Astrocyte of the cerebellum (primary cell): ENCODE measurements at places on chromosomes 2 and 18.
A peak's percentile ranks its signal among the peaks of the same experiment; 100 is the strongest.

DNA sequence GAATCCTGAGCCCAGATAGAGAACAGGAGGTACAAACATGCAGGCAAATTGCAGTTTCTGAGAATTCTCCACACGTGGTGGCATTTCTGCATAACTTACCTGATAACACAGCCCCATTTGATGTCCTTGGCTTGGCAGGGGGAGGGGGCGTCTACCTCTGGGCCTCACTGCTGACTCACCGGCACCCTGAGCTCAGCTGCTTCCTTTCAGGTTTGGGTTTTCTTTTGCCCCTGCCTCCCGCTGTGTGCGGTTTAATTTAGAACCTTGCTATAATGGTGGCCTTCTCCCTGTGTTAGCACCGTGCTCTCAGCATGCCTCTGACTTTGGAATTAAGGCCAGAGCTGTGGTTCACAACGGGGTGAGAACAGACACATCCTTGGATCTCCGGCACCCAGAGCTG, 4.4 kb downstream of the CTIF start:
- no peak for DNase-seq

DNA sequence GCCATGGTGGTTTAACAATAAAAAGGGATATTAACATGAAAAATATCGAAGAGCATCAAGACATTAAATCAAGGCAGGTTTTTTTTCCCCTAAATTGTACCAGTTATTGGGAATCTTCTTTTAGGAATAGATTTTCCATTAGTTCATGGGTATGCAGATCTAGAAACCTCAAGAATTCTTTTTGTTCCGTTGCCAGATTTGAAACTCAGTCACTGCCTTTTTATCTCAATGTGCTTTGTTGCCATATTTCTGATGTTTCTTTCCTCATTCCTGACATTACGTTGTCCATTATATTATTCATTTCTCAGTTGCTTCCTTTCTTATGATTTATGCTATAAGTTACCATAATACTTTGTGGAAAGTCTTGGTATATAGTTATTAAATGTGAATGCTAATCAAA, 162.2 kb downstream of the CD226 start:
- peak; percentile 29 for DNase-seq

DNA sequence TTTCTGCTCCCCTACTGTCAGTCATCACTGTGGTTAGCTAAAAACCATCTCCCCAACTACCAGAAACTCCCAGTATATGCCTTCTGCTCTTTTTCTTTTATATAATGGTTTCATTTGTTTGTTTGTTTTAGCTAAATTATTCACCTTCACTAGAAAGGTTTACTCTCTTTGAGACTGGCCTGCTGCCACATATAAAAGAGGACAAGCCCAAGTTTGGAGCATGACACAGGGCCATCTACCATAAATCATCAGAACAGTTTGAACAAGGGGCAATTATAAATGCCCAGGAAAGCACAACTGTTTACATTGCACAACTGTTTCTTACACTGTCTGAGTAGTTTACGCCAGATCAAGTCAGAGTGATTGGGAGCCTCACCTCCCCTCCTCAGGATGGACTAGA, 471.0 kb upstream of the PIK3C3 start:
- no peak for DNase-seq

DNA sequence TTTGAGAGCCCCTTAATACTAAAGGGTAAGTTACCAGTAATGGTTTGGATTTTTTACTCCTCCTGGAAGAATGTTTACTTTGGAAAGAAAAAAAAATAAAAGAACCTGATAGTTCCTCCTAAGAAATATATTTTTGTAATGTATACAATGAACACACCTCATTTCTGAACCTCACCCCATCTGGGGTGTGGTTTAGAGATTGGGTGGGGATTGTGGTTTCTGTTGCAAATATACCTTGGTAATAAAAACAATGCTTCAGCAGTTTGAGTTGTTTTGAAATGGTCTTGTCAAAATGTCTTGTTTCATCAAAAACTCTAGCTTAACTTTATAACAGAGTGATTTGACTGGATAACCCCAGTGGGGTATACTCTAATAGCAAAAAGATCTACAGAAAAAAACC, 448.9 kb upstream of the MEIS1 start:
- no peak for DNase-seq

DNA sequence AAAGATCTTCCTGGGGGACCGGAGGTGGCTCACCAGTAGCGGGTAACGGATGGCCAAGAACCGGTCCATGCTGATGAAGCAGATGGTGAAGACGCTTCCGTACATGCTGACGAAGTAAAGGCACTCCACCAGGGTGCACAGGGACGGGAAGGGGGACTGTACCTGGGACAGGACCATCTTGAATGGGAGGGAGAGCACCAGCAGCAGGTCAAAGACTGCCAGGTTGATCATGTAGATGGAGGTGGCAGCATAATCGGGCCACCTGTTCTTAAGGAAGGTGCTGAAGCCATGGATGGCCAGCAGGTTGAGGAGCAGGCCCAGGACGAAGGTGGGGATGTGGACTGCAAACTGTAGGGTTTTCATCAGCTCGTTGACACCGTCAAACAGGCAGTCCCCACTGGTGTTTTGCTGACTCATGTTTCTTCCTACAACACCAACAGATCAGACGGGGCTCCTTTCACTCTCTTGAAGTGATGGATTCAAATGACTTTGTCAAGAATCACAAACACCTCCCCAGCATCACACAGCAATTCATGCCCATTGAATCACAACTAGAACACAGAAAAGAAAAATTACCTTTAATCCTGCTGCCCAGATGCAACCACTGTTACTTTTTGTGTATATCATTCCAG, 14.4 kb downstream of the GPR55 start:
- no peak for DNase-seq

GRCh38 chr2:237471438-237472186, 15.4 kb upstream of the MLPH start:
- DNase-seq, result no peak

DNA sequence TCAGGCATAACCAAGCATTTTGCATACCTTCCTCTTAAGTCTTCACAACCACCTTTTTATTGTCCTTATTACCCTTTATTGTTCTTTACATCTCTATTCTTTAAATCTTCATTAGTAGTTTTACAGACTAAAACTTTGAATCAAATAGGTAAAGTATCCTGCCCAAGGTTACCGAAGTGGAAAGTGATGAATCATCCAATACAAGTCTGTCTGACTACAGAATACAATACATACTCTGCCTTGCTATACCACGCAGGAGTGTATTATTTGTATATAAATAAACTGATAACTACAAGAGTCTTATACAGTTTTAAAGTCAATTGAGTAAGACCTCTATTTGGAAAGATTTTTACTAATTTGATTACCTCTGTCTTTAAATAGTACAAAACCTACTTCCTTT, 196.0 kb downstream of the ZEB2 start:
- no peak for DNase-seq

DNA sequence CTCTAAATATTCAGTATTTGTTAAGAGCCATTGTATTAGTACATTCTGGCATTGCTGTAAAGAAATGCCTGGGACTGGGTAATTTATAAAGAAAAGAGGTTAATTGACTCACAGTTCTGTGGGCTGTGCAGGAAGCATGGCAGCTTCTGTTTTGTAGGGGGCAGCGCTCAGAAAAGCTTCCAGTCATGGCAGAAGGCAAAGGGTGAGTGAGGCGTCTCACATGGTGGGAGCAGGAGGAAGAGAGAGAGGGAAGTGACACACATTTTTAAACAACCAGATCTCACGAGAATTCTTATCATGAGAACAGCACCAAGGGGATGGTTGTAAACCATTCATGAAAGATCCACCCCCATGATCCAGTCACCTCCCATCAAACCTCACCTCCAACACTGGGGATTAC, 13.8 kb upstream of the CCDC102B start:
- DNase-seq, result no peak

DNA sequence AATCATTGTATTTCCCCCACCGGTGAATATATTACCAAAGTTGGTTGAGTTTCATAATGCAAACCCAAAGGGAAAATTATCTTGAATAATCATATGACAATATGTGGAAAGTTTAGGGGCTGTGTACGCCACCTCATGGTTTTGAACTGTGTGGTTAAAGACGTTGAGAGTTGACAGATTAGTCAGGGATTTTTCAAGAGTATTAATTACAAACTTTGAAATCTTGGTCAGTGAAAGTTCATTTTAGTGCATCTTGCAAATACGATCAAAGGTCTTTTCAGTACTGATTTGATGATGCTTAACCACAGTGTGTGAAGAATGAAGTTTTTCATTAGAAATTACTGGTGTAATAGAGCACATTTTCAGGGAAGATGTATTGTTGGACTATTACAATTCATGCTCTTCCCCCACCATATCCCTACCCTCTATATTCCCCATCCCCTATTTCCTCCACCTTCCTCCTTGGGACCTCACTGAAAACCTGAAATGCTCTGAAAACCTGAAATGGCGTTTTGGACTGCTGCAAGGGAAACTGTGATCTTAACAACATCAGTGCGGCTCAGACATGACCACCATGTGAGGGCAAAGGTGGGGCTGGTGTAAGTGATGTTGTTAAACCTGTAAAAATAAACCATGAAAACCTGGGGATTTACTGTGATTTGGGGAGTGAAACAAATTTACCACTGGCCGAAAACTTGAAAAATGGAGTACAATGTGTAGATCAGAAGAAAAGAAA, 4.5 kb upstream of the BCL2L11 start:
- DNase-seq, result no peak

DNA sequence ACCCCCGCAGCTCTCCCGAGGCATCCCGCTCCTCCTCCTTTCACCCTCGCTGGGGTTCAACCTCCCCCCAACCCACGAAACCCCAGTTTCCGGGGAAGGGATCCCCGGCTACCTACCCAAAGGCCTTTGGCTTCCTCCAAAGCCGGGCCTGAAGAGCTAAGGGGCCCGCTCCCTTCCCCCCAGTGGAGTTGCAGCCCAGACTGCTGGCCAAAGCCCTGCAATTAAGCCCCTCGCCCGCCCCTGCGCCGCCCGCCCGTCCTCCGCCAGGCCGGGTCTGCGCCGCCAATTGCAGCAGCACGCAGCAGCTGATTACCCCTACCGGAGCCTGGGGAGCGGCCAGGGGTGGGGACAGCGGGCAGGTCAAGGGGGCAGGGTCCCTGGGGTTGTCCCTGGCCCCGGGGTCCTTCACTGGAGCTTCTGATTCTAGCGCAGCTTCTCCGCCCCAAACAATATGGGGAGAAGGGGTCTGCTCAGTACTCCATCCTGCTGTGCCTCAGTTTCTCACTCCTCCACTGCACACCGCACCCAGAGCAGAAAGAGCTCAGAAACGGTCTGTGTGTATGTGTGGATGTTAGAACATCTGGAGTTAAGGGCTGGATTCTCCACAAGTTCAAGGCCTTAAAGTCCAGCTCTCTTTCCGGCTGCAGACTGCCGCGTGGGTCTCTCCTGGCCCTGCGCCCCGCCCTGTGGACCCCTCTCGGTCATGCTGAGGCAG, 16.9 kb downstream of the WNT10A start:
- DNase-seq, result no peak

GRCh38 chr2:175567435-175568061, 386.0 kb upstream of the ATP5MC3 start:
- no peak for DNase-seq

GRCh38 chr2:155379494-155379893, 681.0 kb downstream of the KCNJ3 start:
- no peak for DNase-seq

- no peak for DNase-seq
Observed at GRCh38 chr2:135471106-135471505, 59.9 kb downstream of the ZRANB3 start.
